K562 (cell line): ENCODE measurements at places on chromosomes 2 and 18. TPM values are rescaled to one million over a fixed set of nuclear protein-coding genes. Genes with fewer than 3 reads are reported as not detected.

Gene PTPRN
- total RNA-seq = 0.67 and 0.71 TPM in 2 replicates

GRCh38 chr2:182980652-182981051 is 57.6 kb downstream of the NCKAP1 start:
- H3K4me3 ChIP-seq = no peak overlapping the region
- no peak overlapping the region for H3K27ac ChIP-seq
- no peaks in the 10 kb centered on the region for H3K4me1 ChIP-seq

- no peak for DNase-seq
- no peaks in the 10 kb centered on the region for H3K36me3 ChIP-seq
- no peak overlapping the region for H3K27ac ChIP-seq
- no peak overlapping the region for H3K4me3 ChIP-seq
- H3K27me3 ChIP-seq = no peaks in the 10 kb centered on the region
- no peaks in the 10 kb centered on the region for H3K4me1 ChIP-seq
Measured at GRCh38 chr18:30970196-30970816, 72.2 kb downstream of the DSC3 start.

DNA sequence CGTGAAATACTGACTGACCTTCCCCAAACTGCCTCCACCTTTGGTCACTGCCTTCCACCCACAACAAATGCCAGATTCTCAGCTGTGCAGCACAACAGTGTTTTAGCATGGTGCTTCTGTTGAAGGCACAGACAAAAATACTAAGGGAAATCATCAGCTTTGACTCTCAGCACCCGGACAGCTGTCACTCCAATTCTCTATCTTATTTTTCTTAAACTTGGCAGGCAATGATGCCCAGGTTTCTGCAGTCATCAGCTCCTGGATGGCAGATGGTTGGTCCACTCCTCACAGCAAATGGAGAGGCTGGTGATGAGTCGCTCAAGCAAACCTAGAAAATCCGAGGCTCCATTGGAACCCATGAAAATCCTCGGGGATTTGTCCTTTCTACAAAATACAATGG is 2.9 kb upstream of the FAM124B start:
- no peaks in the 10 kb centered on the region for H3K27me3 ChIP-seq
- no peaks in the 10 kb centered on the region for H3K36me3 ChIP-seq
- no peak overlapping the region for H3K4me3 ChIP-seq
- no peak overlapping the region for H3K27ac ChIP-seq
- H3K4me1 ChIP-seq = no peaks in the 10 kb centered on the region; the same call in 1 of the 2 replicates

GRCh38 chr2:121093692-121094091 is 191.3 kb downstream of the TFCP2L1 start:
- H3K36me3 ChIP-seq = no peaks in the 10 kb centered on the region
- H3K27me3 ChIP-seq = peaks cover 2% of the 10 kb centered on the region; the same call in 1 of the 3 replicates
- no peaks in the 10 kb centered on the region for H3K4me1 ChIP-seq
- no peak overlapping the region for H3K4me3 ChIP-seq
- no peak for DNase-seq
- no peak overlapping the region for H3K27ac ChIP-seq

Gene LRRTM4
- not detected in 2 replicates for total RNA-seq

Gene CCDC74B
- total RNA-seq = 1.0 and 1.4 TPM in 2 replicates

DNA sequence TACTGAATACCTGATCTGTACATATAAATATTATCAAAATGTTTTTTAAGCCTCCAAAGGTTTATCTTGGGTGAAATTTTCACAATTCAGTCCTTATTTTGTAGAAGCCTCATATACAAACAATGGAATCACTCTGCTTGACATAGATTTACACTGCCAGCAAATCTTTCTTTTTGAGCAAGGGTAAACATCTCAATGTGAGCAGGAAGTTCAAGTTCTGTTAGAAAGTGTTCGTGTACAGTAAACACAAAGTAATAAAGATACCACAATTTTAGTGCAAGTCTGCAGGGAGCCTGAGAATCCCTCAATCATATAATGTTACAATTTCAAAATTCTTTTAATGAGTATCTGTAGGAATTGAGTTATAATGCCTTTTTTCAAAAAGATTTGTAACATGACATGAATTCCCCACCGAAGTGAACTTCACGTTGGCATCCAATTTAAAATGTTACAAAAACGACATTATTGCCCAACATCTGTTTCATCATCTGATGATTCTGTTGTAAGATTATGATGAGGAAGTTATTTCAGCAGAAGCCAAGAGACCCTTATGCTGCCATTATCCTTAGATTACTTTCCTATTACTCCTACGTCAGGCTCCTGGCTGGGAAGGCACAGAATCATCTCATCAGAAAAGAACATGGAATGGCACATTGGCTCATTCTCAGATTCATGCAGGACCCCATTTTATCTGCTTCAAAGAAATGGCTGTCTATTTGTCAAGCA is 283.9 kb upstream of the ACVR2A start:
- H3K4me1 ChIP-seq = no peaks in the 10 kb centered on the region
- H3K4me3 ChIP-seq = no peak overlapping the region
- H3K36me3 ChIP-seq = no peaks in the 10 kb centered on the region
- DNase-seq = no peak
- H3K27ac ChIP-seq = no peak overlapping the region
- H3K27me3 ChIP-seq = no peaks in the 10 kb centered on the region

- H3K36me3 ChIP-seq = no peaks in the 10 kb centered on the region
- H3K27me3 ChIP-seq = no peaks in the 10 kb centered on the region
- no peak overlapping the region for H3K27ac ChIP-seq
Measured at GRCh38 chr18:32237049-32237448, 47.2 kb downstream of the MEP1B start.

Gene GPAT2
- total RNA-seq = 0.33 and 0.94 TPM in 2 replicates

Gene DUSP2
- total RNA-seq = 0.18 and 0.42 TPM in 2 replicates

DNA sequence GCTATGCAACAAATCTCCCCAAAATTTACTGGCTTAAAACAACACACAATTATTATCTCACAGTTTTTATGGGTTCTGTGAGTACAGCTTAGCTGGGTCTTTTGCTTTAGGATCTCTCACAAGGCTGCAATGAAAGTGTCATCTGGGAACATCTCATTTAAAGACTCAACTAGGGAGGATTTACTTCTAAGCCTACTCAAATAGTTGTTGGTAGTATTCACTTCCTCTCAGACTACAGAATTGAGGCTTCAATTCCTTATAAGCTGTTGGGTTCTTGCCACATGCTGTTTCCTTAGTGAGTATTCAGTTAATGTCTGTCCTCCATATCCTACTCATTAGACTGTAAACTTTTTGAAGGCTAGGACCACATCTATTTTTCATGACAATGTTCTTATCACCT is 72.3 kb downstream of the MDH1 start:
- H3K4me1 ChIP-seq = no peaks in the 10 kb centered on the region
- no peak for DNase-seq
- peaks cover 13% of the 10 kb centered on the region for H3K27me3 ChIP-seq

Gene PROKR1
- total RNA-seq = 0.18 and 0.22 TPM in 2 replicates

Gene TSPYL6
- total RNA-seq = 8.8 and 9.4 TPM in 2 replicates

DNA sequence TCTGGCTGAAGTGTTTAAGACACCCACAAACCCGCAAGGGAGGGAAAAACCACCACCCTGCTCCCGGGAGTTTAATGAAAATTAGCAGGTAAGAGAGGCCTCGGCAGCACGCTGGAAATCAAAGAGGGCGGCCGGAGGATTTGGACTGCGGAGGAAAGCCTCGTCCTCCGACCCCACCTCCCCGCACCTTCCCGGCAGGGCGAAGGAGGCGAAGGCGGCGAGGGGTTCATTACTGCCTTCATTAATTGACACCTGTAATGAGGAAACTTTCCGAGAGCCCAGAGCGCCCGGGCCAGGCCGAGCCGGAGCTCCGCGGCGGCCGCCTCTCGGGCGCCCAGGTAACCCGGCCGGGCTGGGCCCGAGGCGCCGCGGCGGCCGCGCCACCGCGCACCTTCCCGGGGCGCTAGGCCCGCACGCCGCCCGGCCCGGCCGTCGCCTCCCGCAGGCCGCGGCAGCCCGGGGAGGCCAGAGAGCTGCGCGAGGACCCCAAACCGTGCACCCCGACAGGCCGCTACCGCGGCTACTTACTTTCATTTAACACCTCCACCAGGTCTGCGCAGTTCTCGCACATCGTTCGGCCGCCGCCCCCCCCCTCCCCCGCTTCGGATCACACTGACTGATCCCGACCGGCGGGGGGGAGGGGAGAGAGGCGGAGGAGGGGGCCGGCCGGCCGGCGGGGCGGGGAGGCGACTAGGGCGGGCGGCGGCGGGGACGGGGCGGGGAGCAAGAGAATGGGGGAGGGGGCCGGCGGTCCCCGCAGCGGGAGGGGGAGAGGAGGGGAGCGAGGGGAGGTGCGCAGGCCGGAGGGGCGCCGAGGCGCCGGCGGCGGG is 550 bp downstream of the USP34 start:
- DNase-seq = peak; percentile 91
- peak overlapping the region; percentile 95 for H3K27ac ChIP-seq
- peaks cover 21% of the 10 kb centered on the region; the same call in 2 of the 3 replicates for H3K36me3 ChIP-seq
- H3K4me1 ChIP-seq = peaks cover 23% of the 10 kb centered on the region

GRCh38 chr18:37322492-37323035 is 243.0 kb downstream of the CELF4 start:
- H3K27me3 ChIP-seq = no peaks in the 10 kb centered on the region; the same call in 2 of the 3 replicates
- DNase-seq = peak; percentile 71
- H3K4me3 ChIP-seq = no peak overlapping the region

Gene HNMT
- 2.8 and 3.1 TPM in 2 replicates for total RNA-seq

DNA sequence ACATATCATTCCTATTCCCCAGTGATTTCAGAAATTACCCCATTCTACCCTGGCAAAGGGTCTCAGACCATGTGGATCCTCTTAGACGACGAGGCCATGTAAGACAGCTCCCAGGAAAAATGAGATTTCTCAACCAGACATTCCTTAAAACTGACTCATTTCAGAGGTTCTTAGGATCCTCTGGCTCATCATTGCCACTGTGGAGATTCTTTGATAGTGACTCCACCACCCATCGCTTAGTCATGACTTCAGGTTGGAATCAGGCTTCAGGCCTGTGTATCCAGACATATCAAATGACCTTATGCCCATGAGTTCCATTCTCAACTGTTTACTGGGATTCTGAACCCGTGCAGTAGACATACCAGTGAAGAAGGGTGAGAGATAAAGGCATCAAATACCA is 245.6 kb upstream of the TCF4 start:
- no peak overlapping the region for H3K4me3 ChIP-seq
- no peaks in the 10 kb centered on the region for H3K36me3 ChIP-seq
- no peaks in the 10 kb centered on the region; the same call in 1 of the 3 replicates for H3K4me1 ChIP-seq
- DNase-seq = no peak

DNA sequence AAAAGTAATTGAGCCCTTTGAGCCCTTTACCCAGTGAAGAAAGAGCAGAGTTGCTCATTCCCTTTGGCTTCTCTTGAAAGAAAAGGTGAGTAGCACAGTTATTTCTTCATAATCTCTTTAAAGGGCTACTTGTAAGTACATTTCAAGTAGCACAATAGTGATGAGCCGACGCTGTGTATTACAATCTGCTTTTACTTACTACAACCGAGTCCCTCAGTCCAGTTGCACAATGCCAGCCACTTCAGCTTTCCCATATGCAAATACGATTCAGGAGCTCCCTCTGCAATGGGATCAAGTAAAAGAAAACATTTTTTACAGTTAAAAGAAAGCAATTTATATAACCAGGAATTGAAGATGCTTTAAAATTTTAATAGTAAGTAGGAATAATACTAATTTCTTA is 868.5 kb downstream of the RNF144A start:
- H3K4me1 ChIP-seq = no peaks in the 10 kb centered on the region
- no peaks in the 10 kb centered on the region for H3K36me3 ChIP-seq
- no peaks in the 10 kb centered on the region for H3K27me3 ChIP-seq
- H3K27ac ChIP-seq = no peak overlapping the region

- no peak overlapping the region for H3K27ac ChIP-seq
- no peaks in the 10 kb centered on the region for H3K4me1 ChIP-seq
- H3K4me3 ChIP-seq = no peak overlapping the region
- H3K36me3 ChIP-seq = peaks cover 73% of the 10 kb centered on the region
- no peak for DNase-seq
Measured at GRCh38 chr18:9547782-9548181, 66.6 kb downstream of the PPP4R1 start.

DNA sequence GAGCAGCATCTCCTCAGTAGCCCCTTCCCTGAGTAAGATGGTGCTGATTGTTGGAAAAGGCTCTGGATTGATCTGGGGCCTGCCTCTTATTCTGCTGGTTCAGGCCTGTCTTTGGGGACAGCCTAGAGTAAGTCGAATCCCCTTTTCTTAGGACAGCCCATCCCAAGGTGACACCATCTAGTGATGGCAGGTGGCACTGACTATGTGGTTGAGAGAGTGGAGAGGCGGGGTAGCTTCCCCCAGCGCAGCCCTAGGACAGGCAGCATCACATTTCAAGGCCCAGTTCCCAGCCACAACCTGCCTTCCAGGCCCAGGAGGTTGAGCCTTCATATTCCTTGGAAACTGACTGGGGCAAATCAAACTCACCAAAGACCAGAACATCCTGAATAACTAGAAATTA is 69.1 kb upstream of the B3GNT7 start:
- no peak overlapping the region for H3K27ac ChIP-seq
- H3K4me1 ChIP-seq = no peaks in the 10 kb centered on the region
- H3K27me3 ChIP-seq = no peaks in the 10 kb centered on the region; the same call in 2 of the 3 replicates
- H3K36me3 ChIP-seq = no peaks in the 10 kb centered on the region

DNA sequence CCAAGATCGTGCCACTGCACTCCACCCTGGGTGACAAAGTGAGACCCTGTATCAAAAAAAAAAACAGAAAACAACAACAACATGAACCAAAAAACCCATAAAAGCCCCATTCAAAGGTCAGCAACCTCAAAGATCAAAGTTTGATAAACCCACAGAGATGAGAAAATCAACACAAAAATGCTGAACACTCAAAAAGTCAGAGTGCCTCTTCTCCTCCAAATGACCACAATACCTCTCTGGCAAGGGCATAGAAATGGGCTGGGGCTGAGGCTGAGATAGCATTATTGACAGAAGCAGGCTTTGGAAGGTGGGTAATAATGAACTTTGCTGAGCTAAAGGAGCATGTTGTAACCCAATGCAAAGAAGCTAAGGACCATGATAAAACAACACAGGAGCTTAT is 66.3 kb downstream of the FARP2 start:
- no peaks in the 10 kb centered on the region for H3K27me3 ChIP-seq
- H3K4me1 ChIP-seq = no peaks in the 10 kb centered on the region
- peaks cover 34% of the 10 kb centered on the region; the same call in 1 of the 3 replicates for H3K36me3 ChIP-seq
- no peak overlapping the region for H3K4me3 ChIP-seq

GRCh38 chr18:80106482-80107051 is 2.5 kb upstream of the ADNP2 start:
- no peak overlapping the region for H3K27ac ChIP-seq
- H3K4me3 ChIP-seq = no peak overlapping the region

Gene ZNF397
- 15.1 and 16.3 TPM in 2 replicates for total RNA-seq

DNA sequence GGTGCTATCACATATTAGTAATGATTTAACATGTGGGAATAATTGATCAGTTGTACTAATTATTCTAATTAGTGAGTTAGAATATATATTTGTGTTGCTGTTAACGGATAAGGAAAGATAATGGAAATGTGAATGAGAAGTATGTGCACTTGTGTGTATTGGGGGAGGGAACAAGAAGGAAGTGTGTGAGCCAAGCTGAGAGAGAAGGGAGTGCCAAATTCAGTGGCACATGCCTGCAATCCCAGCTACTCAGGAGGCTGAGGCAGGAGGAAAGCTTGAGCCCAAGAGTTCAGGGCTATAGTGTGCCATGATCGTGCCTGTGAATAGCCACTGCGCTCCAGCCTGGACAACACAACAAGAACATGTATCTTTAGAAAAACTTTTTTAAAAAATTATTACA is 9.3 kb downstream of the BARD1 start:
- no peak overlapping the region for H3K27ac ChIP-seq
- H3K36me3 ChIP-seq = peaks cover 16% of the 10 kb centered on the region; the same call in 2 of the 3 replicates

Gene UGT1A9
- total RNA-seq = not detected in 2 replicates
